Muscle of back (tissue), 13 donors: ENCODE measurements at places on chromosomes 5 and 9.
A peak's percentile ranks its signal among the peaks of the same experiment; 100 is the strongest.

- no peak for DNase-seq
Measured at GRCh38 chr5:140172483-140172882, 2.5 kb upstream of the CYSTM1 start.

GRCh38 chr5:7478459-7478858, 82.5 kb downstream of the ADCY2 start:
- DNase-seq: no peak

DNA sequence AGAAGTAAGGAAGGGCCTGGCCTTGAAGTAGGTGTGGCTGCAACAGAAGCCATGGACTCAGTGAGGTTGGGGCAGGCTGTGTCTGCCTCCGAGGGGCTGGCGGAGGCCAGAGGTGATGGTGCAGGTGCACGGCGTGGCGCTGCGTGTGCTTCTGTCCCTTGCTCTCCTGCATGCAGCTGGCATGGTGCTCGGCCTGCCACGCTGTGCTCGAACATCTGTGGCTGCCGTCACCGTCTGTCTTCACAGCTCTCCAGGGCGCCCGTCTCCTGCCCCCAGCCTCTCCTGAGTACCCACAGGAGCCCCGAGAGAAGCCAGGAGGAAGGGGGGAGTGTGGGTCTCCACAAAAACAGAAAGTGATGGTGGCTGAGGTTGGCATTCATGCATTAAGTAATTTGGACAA, 193.7 kb downstream of the CACNA1B start:
- DNase-seq: no peak

DNA sequence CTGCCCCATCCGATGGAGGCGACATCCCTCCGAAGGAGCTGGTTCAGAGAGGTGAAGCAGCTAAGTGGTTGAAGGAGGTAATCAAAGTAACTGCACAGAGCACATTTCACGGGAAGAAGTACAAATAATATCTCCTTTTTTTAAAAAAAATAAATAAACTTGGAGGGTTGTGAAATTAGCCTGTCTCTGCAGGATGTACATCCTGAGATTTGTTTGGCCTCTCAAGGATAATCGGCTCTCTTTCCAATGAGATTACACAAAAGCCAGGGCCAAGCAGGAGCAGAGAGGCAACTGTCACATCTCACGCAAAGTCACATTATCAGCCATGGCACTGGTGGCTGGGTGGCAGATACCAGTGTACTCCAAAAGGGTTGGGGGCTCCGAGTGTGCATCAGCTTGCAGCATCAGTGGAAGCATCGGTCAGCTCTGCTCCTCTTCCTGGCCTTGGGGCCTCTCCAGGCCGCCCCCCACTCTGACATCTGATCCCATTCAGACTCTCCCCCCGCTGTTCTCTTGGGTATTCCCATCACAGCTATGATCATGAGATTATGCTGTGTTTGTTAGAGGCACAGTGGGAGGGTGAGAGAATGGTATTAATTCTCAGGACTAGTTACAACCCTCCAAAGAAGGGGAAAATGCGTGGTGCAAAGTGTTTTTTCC, 109.9 kb downstream of the UGCG start:
- DNase-seq: no peak

- peak; percentile 14 for DNase-seq
Measured at GRCh38 chr9:101977614-101978210, 239.3 kb upstream of the GRIN3A start.

GRCh38 chr5:29005386-29005785, 1967.0 kb upstream of the CDH9 start:
- no peak for DNase-seq

DNA sequence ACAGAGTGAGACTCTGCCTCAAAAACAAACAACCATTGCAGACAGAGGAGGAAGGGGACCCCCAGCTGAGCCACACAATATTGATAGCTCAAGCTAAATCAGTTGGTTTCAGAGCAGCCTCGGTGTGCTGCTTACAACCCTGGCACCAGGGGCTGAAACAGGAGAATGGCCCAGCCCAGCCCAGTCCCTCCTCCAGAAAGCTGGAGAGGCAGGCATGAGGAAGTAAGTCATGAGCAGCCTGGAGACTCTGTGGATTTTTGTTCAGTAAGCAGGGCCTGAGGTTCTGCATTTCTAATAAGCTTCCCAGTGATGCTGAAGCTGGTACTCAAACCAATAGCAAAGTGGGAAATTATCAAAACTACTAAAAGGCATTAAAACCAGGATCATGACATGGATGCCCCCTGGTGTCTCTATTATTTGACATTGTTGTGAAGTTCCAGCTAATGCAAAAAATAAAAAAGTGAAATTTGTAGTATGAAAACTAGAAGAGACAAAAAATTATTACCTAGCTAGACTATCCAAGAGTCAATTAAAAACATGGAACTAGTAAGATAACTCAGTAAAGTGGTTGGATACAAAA, 14.2 kb downstream of the PRRT1B start:
- no peak for DNase-seq

DNA sequence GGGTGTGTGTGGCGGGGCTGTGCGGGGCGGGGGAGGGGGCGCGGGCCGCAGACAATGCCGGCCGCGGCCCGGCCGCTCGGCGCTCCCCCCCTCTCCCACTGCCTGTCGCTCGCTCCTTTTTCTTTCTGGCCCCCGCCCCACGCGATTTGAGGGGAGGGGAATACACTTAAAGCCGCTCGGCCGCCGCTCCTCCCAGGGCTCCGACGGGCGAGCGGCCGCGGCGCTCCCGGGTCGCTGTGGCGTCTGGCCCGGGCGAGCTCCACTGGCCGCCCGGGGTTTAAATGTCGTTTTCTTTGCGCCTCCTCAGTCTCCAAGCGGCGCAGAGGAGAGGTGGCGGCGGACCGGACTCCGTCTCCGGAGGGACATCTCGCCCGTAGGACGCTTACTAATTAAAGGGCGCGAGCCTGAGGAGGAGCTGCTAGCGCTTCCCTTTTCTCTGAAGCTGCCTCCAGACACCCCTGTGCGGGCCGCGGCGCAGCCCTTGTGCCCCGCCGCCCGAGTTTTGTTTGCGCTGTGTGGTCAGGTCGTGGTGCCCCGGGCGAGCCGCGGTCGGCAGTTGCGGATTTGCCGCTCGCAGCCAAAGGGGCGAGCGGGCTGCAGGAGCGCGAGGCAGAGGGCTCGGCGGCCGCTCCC, 1.4 kb downstream of the ZSWIM6 start:
- no peak for DNase-seq

- DNase-seq: no peak
Measured at GRCh38 chr5:119340597-119341218, 15.1 kb upstream of the TNFAIP8 start.

- DNase-seq: no peak
Measured at GRCh38 chr9:69627281-69627680, 44.9 kb downstream of the APBA1 start.

DNA sequence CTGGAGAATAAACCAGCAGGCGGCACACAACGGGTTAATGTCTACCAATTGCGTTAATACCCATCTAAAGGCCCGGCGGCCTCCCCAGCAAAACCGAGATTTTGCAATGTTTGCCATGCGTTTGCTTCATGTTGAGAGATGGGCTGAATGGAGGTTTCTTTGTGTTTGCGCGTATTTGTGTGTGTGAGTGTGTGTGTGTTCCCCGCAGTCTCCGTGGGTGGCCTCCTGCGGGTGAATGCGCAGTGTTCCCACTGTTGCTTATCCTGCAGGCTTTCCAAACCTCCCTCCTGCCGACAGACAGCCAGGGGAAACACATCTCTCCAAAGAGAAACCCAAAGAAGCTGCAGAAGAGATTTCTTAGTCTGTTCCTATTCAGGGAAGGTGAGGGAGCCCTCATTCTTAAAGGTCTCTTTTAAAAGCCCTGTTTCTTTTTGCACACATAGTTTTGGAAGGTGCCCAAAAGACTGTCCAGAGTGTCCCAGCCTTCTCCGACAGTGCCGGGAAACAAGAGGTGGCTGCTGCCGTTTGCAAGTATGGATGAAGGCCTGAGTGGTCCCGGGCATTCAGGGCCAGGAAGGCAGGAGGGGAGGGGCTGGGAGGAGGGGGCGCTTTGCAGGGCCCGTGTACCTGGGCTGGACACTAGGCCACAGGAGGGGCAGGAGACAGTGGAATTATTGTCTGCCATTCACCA, 103.8 kb upstream of the ERCC6L2 start:
- DNase-seq: no peak

- DNase-seq: no peak
Measured at GRCh38 chr9:137435980-137436760, 5.0 kb downstream of the ENTPD8 start.

DNA sequence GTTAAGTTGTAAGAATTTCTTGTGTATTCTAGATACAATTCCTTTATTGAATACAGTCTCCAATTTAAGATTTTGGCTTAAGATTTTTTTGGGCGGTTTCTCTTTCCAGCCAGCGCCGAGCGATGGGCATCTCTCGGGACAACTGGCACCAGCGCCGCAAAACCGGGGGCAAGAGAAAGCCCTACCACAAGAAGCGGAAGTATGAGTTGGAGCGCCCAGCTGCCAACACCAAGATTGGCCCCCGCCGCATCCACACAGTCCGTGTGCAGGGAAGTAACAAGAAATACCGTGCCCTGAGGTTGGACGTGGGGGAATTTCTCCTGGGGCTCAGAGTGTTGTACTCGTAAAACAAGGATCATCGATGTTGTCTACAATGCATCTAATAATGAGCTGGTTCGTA, 278.7 kb upstream of the TARS1 start:
- no peak for DNase-seq

- DNase-seq: no peak
Measured at GRCh38 chr9:116524778-116525470, 162.2 kb upstream of the TRIM32 start.

DNA sequence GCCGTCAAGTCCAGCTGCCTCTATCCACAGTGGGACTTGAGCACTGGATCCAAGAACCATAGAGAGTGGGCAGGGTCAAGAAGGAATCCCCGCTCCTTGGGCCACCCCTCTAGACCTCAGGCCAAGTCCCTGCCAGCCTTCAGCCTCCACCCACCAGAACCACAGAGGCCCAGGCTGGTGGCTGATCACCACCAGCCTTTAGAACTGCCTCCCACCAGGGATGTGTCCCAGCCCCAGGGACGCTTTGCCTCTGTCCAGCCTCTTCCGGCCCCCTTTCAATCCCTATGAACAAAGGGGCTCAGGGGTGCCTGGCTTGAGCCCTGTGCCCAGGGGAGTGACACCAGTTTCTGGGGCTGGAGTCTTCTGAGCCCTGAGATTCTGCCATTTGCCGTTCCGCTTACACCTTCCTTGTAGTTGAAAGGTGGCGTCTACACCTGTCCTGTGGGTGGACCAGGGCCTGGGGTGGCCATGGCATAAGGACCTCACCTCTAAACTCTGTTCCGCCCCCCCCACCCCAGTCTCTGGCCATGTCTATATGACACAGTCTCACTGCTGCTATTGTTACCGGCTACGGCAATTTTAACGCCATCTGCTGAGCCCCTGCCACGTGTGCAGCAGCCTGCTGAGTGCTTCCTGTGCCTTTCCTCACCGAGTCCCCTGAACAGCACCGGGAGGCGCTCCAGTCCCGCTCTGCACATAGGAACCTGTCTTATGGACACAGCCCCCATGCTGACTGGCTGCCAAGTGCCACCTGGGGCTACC, 35.7 kb upstream of the ORM1 start:
- DNase-seq: no peak

DNA sequence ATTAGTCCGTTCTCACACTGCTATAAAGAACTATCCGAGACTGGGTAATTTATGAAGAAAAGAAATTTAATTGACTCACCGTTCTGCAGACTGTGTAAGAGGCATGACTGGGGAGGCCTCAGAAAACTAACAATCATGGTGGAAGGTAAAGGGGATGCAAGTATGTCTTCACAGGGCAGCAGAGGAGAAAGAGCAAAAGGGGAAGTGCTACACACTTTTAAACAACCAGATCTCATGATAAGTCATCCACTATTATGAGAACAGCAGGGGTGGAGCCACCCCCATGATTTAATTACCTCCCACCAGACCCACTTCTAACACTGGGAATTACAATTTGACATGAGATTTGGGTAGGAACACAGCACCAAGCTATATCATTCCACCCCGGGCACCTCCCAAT, 26.6 kb downstream of the FST start:
- no peak for DNase-seq

GRCh38 chr9:118482306-118482705, 778.1 kb downstream of the TLR4 start:
- DNase-seq: no peak

GRCh38 chr9:4663956-4664355, 1.9 kb downstream of the PLPP6 start:
- no peak for DNase-seq

GRCh38 chr9:78118742-78119473, 87.3 kb upstream of the GNAQ start:
- no peak for DNase-seq

DNA sequence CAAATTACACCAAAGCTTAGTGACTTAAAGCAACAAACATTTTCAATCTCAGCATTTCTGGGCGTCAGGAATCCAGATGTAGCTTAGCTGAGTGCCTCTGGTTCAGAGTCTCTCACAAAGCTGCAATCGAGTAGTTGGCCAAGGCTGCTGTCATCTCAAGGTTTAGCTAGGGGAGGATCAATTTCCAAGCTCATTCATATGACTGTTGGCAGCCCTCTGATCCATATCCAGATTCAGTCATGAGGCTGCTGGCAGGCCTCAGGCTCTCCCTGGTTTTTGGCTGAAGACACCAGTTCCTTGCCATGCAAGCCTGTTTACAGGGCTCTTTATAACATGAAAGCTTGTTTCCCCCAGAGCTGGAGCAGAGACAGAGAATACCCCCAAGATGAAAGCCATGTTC, 419.5 kb upstream of the TLE4 start:
- no peak for DNase-seq

DNA sequence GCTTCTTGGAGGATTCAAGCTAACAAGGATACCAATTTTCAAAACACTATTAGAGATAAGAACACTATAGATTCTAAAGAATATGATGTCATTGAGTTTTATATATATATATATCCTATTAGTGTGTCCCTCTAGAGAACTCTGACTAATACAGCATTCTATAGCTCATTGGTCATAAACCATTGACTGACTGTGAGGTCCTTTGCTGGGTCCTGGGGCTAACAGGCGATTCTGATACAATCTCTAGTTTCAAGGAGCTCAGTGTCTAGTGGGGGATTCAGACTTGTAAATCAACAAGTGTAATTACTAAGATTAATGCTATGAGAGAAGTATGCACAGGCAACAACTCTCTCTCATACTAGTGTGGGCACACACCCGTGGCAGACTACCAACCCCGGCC, 234.5 kb downstream of the DENND1A start:
- DNase-seq: peak; percentile 23

- DNase-seq: no peak
Measured at GRCh38 chr5:141877356-141878185, 639 bp downstream of the PCDH1 start.

DNA sequence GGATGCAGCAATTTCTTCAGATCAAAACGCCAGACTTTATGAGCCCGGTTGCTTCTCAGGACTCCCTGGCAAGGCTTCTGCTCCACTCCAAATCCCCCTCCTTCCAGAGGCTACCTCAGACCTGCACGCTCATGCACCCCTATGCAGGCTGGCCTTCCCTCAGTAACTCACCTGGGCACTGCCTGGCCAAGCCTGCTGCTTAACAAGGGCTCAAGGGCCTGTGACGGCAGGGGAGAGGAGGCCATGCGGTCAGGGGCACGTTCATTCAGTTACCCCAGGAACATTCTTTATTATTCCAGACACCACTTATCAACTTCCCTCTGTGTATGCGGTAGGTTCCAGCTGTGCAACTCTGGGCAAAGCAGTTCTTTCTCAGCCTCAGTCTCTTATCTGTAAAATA, 79.6 kb downstream of the HRH2 start:
- no peak for DNase-seq
